ENCODE measurements at places on chromosomes 6 and 20.
A peak's percentile ranks its signal among the peaks of the same experiment; 100 is the strongest.

DNA sequence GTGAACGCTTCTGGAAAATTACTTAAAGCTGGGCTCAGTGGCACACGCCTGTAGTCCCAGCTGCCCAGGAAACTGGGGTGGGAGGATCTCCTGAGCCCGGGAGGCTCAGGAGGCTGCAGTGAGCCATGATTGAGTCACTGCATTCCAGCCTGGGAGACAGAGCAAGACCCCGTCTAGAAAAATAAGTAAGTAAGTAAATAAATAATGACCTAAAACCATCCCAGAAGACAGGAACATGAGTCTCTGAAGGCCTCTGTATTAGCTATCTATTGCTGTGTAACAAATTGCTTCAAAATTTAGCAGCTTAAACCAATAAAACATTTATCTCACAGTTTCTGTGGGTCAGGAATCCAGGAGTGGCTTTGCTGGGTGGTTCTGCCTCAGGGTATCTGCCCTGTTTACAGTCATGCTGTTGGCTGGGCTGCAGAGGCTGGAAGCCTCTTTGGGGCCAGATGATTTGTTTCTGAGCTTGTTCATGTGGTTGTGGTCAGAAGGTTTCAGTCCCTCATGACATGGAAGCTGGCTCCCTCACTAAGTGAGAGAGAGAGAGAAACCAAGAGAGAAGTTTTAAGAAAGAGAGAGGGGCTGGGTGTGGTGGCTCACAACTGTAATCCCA lies 48.4 kb upstream of the NCOA3 start:
- DNase-seq: no peak

GRCh38 chr20:32737371-32738223 lies 5.7 kb downstream of the COMMD7 start:
- DNase-seq: peak; percentile 72

GRCh38 chr6:79862711-79863110 lies 84.6 kb downstream of the ELOVL4 start:
- no peak for DNase-seq

DNA sequence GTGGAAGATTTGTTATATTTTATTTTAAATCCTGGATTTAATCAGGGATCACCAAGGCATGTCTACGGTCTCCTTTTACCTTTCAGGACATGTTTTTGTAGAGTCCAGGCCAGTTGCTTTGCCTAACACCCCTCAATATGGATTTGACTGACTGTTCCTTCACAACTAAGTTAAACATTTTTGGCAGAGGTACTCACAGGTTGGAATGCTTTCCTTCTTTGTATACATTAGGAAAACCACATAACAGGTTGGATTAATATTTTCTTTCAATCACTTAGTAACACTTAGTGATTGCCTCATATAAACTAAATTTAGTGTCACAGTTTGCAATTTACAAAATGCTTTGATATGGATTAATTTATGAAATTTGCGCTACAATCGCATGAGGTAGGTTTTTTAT lies 64.5 kb downstream of the IPCEF1 start:
- no peak for DNase-seq

GRCh38 chr20:51494241-51495110 lies 48.0 kb downstream of the NFATC2 start:
- peak; percentile 41 for DNase-seq

DNA sequence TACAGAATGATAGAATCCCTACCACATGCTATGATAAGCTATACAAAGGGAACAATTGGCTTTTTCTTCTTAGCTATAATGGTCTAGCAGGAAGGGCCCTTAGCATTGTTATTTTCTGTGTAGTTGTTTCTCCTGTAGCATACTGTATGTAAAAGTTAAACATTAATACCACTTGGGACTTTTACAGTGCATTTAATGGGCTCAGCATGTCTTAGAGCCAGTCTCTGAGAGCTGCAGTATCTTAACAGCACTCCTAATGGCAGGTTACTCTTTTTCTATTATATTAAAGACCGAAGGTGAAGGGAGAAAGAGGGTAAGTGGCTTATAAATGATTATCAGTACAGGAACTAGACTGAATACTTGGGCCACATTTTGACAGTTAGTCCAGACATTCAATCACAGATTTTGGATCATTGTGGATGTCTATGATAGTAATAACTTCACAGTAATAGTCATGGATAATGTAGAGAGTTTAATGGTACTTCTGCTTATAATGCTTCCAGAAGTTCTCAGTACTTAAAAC lies 290.7 kb downstream of the PHF3 start:
- DNase-seq: no peak

- DNase-seq: no peak
Measured at GRCh38 chr20:13822459-13822858, 37.6 kb downstream of the NDUFAF5 start.

DNA sequence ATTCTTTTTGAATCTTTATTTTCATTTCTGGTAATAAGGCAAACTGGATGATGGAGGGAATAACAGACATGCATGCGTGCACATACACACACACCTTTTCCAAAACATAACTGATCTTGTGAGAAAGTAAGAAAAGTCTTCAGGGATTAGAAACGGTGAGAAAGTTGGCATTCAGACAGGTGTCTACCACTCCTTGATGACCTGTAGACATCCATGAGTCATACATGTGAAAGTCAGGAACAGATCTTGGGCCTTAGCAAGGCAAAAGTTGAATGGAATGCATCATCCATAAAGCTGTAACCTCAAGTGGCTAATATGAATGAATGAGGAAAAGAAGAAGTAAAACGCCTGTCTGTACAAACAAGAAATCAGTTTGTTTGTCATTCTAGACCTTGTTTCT lies 97.3 kb downstream of the GRIK2 start:
- no peak for DNase-seq

GRCh38 chr6:101276066-101276465 lies 117.4 kb upstream of the GRIK2 start:
- DNase-seq: no peak

DNA sequence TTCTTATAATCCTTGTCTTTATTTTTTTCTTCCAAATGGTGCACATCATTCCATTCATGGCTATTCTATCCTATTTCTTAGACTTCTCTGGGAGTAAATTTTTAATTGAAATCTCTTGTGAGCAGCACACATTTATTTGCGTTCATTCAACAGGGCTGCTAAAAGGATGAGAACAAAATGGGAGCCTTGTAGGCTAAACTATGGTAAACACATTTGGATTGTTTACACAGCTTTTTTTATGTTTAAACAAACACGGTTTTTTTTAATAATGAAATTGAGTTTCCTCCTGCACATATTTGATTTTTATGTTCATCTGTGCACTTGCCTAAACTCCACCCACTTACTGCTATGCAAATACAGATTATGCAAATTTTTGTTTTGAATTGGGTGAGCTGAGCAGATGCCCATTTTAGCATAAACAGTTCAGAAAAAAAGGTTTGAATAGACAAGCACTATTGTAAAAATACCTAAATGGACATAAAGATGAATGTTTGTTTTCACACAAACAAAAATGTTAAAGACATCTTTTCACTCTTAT lies 92.0 kb downstream of the OLIG3 start:
- DNase-seq: no peak

DNA sequence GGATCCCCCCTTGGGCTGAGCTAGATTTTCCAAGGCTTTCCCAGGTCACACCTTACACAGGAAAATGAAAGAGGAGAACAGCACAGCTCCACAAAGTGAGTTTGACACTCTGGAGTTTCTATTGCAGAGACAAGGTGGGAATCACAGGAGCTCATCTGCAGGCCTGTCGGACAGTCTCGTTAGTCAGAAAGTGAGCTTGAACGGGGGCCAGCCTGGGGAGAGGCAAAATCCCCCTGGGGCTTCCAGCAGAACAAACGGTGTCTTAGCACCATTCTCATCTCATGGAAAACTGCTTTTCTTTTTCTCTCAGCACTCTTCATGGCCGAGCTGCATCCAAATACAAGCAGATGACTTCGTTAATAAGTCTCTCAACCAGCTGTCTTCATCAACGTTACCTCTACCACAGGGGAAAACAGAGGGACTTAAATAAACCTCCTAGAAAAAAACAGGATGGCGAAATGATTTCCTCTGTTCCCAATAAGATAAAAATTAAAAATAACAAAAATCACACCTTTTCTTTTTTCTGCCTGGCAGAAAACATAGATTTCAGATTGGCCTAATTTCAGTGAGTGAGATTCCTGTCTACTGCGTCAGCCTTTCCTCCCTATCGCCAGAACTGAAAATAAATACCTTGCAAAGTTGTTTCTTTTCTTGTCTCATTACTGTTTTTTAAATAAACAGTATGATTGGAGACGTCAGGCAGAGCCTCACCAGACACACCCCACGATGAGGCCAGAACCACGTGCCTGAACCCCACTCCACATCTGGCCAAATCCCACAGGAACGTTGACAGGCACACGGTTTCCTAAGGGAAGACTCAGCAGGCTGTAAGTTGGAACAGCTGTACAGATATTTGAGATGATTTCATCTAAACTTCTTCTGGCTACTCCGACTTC lies 219.0 kb downstream of the TTLL2 start:
- no peak for DNase-seq

GRCh38 chr6:157649311-157650260 lies 173.5 kb upstream of the SNX9 start:
- no peak for DNase-seq

- no peak for DNase-seq
Measured at GRCh38 chr20:21303872-21304586, 898 bp downstream of the XRN2 start.

- DNase-seq: no peak
Measured at GRCh38 chr6:19578481-19578880, 258.7 kb upstream of the ID4 start.

DNA sequence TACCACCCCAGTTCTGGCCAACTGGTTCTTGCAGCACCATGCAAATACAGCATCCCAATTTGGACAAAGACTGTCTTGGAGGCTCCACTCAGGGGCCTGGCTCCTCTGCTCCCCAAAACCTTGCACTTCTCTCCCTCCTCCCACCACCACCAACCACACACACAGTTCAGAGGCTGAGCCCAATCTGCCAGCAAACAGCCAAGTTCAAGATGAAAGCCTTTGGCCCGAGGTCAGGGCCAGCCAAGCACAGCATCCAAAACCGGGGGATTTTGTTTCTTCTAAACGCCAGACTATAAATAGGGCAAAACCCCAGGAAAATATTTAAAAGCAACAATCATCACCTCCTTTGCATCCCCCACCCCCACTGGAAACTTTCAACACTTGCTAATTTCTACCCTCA lies 5.7 kb downstream of the KCNK5 start:
- DNase-seq: no peak

- DNase-seq: no peak
Measured at GRCh38 chr6:41497994-41498393, 48.2 kb upstream of the FOXP4 start.

- no peak for DNase-seq
Measured at GRCh38 chr6:108027594-108027993, 46.9 kb downstream of the OSTM1 start.

GRCh38 chr6:72389698-72390097 lies 232.2 kb upstream of the KCNQ5 start:
- DNase-seq: no peak

- DNase-seq: no peak
Measured at GRCh38 chr20:47753576-47754387, 31.5 kb downstream of the SULF2 start.

- peak; percentile 77 for DNase-seq
Measured at GRCh38 chr6:156953479-156954146, 176.4 kb downstream of the ARID1B start.

- peak; percentile 85 for DNase-seq
Measured at GRCh38 chr20:51531141-51531710, 11.3 kb downstream of the NFATC2 start.

- no peak for DNase-seq
Measured at GRCh38 chr6:40778196-40778595, 191.0 kb upstream of the LRFN2 start.

- no peak for DNase-seq
Measured at GRCh38 chr6:156279261-156279969, 497.8 kb upstream of the ARID1B start.

GRCh38 chr6:28488916-28489365 lies 26.7 kb downstream of the GPX6 start:
- DNase-seq: peak; percentile 7

GRCh38 chr6:83854766-83855165 lies 1.6 kb downstream of the RIPPLY2 start:
- no peak for DNase-seq

GRCh38 chr6:3341467-3341866 lies 82.7 kb downstream of the PSMG4 start:
- DNase-seq: no peak

Measured in CD4-positive, alpha-beta T cell treated with Interleukin-4 for 4 hours (primary cell).